ENCODE measurements at places on chromosomes 2 and 18.

DNA sequence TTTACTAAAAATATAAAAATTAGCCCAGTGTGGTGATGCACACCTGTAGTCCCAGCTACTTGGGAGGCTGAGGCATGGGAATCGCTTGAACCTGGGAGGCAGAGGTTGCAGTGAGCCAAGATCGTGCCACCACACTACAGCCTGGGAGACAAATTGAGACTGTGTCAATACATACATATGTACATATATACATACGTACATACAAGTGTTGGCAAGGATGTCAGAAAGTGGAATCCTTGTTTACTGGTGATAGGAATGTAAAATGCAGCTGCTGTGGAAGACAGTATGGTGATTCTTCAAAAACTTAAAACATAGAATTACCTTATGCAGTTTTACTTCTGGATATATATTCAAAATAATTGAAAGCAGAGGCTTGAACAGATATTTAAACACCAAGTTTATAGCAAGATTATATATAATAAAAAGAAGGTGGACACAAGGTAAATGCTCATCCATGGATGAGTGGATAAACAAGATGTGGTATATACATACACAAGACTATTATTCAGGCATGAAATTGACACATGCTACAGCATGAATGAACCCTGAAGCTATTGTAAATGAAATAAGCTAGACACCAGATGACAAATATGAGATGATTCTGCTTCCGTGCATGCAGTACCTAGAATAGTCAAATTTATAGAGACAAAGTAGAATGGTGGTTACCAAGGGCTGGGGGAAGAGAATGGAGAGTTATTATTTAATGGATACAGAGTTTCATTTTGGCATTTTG is 43.2 kb downstream of the CCDC138 start:
- no peak for DNase-seq

DNA sequence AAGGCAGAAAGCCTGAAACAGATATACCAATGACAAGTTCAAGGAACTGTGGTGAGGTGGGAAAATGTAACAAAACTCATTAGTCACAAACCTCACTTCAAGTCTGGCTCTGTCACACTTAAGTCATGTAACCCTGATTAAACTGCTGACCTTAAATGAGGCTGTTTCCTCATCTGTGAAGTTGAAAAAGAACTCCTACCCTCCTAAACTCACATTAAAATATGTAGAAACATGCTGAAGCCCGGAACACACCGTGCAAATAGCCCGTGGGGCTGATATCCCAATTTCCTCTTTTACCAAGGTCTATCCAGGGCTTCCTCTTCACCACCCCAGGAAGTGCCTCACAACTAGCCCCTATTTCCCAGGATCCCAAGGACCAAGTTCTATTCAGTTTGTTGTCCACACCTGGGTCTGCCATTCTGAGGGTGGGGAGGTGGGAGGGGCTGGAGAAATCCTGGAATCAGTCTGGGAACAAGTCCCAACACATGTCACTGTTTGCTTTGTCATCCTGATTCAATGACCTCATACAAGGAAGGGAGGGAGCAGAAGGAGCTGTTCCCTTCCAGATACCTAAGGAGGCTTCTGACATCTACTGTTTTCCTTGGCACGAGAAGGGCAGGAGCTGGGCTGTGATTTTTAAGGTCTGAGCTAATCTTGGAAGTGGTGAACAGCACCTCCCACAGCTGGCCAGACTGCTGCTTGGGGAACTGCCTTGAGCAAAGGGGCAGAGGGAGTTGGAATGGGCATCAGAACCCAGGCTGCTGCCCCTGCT is 42.3 kb downstream of the SLC4A1AP start:
- no peak for DNase-seq

DNA sequence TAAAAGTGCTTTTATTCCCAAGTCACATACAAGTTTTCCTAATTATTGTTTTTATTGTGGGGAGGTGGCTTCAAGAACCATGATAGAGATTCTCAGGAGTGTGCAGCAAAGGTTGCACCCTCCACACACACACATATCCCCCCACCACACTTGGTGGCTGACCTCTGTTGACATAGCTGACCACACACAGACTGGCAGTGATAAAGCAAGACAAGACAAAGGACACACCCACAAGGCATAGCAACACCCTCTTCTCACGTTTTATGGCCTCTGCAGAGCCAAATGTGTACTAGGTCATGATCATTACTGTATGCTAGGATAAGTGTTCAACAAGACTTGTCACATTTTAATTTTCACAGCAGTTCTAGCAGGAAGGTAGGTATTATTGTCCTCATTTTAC is 143.0 kb upstream of the EPC2 start:
- no peak for DNase-seq

- no peak for DNase-seq
These were observed 14.7 kb downstream of the CAPN10 start for GRCh38 chr2:240601061-240601830.

DNA sequence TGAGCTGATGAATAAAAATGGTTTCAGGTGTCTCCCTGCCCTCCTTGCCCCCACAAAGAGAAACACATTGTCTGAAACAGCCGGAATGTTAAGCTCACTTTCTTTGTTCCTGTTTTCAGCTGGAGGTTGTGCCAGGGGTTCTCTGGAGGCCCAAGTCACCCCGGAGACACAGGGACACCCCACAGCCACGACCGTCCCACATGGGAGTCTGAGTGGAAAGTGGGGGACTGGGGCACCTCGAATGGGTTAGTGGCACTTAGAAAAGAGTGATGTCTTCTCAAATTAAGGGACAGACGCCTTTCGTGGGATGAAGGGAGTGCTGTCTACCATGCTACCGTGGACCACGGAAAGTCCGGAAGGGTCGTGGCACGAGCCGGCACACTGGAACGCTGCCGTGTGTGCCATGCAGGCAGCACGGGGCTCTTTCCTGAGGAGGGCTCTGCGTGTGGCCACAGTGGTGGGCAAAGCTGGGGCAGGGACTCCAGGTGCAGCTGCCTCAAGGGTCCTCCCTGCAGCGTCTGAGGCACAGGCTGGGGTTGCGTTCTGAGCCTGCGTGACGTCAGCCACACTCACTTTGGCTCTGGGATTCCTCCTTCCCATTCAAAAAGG is 39.4 kb upstream of the CTDP1 start:
- no peak for DNase-seq
